Activated naive CD4-positive, alpha-beta T cell (primary cell): ENCODE measurements at places on chromosomes 2 and 18.

DNA sequence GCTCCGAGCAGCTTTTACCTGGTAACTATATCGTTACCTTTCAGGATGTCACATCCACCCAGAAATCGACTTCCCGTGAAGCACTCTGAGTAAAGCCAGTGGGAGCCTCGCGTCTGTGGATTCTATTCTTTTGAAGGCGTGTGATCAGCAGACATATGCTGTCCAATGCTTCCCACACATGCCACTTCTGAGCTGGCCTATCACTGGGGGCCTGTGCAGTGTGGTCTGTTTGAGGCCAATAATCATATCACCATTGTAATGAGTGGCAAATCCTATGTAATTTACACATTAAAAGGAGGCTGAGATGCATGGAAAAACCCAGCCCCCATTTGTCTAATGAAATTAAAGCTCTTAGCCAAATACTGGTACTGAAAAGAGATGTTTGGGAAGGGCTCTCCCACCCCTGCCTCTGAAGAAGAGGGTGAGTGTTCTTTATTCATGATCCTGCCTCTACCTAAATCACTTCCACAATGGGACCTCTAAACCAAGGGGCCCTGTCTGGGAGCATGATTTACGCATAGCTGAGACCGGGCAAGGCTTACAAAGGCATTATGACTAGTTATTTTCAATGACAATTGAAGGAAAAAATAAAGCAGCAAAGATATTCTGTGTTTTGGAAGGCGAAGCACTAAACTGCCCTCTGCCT lies 686.8 kb downstream of the ZEB2 start:
- no peak for DNase-seq

GRCh38 chr18:57134618-57135135 lies 12.2 kb upstream of the BOD1L2 start:
- no peak for DNase-seq

DNA sequence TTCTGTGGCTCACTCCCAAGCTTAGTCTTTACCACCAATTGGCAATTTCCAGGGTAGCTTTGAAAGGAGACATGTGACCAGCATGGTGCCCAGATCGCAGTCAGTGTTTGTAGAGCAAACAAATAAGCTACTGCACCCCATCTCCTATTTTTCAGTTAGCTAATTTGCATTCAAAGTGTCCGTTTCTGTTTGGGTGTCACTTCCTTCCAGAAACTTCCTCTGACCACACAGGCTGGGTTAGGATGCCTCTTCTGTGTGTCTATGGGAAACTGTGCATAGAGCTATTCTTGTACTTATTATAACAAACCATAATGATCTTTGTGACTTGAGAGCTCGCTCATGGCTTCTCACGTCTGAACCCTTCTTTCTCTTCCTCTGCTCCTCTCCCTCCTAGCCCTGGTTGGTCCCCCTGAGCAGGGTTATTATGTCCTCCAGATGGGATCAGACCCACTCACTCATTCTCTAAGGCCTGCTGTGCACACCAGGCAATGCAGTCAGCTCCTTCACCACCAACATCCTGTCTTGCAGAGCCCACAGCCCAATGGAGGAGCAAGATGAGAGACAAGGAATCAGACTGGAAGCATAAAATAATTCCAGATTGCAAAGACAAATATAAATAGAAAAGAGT lies 101.2 kb upstream of the ALK start:
- DNase-seq = no peak

GRCh38 chr2:237922641-237923361 lies 44.0 kb upstream of the UBE2F start:
- no peak for DNase-seq
